ENCODE measurements at places on chromosomes 4 and X.

DNA sequence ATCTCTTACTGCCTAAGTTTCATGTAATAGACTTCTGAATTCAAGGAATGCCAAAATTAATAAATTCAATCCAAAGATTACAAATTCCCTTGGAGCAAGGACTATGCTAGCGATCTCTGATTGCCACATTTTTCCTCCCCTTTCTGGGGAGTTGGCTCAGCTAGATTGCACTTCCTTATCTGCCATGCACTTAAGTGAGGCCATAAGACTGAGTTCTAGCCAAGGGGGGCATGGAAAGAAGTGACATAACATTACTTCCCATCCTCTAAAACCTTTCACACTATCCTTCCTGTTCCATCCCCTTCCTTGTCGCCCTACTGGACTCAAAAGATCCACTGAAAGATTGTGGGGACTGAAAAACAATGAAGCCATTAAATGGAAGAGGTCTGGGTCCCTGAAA is 53.8 kb upstream of the TXK start:
- no peak for DNase-seq

GRCh38 chr4:20260821-20261220 is 9.1 kb downstream of the SLIT2 start:
- DNase-seq: no peak

DNA sequence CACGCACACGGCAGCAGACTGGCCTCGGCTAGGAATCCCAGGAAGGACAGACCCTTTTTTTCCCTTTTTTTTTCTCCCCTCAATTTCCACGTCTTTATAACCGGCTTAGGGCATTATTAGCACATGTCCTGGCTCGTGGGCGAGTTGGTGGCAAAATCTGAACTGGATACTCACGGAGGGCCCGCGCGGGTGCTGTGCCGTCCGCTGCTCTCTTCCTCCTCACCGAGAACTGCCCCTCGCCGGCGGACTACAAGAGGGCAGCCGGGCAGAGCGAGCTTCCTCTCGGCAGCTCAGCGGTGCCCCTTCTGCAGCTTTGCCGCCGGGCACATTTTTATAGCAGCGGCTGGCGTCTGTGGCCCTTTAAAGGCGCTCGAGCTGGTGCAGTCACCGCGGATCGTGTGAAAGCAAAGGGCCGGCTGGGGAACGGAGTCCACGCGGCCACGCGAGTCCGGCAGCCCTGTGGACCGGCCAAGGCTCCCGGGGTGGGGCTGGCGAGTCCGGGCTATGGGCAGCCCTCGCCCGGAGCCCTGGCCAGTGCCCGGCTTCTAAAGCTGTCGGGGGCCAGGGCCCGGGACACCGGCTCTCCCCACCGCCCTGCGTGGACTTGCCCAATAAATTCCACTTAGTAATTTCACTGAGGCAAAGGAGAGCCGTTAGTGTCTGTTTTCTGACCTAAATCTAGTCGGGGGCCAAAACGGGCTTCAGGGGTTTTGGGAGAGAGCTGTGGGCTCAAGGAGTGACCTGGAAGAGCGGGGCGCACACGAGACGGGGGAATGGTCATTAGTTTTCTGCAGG is 1.3 kb upstream of the CITED1 start:
- DNase-seq: no peak

- DNase-seq: no peak
These were observed 8.7 kb downstream of the CLRN2 start for GRCh38 chr4:17523662-17524061.
